ENCODE measurements at places on chromosomes 12 and 14.

- DNase-seq = peak; percentile 82
Observed at GRCh38 chr14:99266181-99267178, 5.5 kb downstream of the BCL11B start.

GRCh38 chr14:81033698-81034240 lies 78.3 kb downstream of the TSHR start:
- no peak for DNase-seq

- DNase-seq = no peak
Observed at GRCh38 chr12:130139567-130140421, 22.5 kb upstream of the FZD10 start.

DNA sequence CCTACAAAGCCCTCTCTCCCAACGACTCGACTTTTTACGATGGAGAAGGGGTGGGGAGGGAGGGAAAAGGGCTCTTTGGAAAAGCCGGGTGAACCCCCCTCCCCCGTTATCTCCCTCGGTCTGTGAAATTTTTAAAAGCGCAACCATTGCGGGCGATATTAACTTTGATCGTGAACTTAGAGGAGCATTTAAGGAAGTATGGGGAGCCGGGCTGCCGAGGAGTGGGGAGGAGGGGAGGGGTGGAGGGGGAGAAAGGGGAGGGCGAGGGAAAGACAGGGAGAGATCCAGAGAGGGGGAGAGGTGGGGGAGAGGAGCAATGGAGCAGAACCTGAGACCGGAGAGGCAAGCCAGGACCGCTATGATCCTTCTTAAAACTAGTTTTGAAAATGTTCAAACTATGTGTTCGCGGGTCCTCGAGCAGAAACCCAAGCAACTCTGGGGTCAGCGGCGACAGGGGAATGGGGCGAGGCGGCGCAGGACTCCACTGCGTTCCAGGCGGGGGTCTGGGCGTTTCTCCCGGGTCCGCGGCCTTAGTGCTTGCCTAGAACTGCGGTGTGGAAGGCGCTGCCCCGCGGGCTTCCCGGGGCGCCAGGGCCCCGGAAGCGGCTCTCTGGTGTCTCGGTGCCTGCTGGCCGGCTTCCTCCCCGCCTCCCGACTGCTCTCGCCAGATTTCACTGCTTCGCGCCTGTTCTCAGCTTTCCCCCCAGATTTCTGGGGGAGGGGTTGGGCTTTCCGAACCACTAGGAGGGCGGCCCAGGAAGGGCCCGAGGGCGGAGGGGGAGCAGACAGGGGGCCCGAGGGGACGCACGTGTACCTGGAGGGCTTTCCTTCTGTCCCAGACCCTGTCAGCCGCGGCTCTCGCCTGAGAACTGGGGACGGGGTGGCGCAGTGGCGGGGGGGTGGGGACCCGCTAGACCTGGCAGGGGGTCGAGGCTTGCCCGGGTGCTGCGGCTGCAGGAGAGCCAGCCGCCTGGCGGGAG lies at the start of gene HOTAIR:
Gene HOTAIR (minus strand): TSS at position 871 of the 980 bp plus-strand sequence.
- no peak for DNase-seq

DNA sequence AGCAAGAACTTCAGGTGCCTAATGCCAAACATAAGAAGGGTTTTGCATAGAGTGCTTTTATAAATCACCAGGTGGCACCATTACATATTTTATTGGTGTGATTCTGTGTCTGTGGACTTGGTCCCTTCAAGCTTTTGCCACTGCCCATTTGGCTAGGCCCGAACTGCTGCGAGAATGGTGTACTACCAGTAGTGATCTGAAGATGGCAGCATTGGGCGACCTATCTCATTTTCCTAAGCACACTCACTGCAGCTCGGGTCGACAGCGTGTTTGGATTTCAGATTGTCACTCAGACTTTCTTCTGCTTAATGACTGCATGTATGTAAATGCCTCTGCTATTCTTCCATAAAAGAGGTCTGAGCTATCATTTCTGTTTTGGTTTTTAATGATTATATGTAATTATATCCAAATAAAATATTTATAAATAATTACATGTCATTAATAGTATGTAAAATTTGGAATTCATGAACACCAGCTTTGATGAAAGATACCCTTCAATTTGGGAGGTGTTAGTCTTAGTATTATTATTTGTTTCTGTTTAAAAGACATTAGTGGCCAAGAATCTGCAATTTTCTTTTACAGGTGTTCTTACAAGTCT lies 78.5 kb downstream of the TPH2 start:
- peak; percentile 19 for DNase-seq

- DNase-seq = no peak
Observed at GRCh38 chr14:93591506-93591905, 160.8 kb downstream of the UNC79 start.

DNA sequence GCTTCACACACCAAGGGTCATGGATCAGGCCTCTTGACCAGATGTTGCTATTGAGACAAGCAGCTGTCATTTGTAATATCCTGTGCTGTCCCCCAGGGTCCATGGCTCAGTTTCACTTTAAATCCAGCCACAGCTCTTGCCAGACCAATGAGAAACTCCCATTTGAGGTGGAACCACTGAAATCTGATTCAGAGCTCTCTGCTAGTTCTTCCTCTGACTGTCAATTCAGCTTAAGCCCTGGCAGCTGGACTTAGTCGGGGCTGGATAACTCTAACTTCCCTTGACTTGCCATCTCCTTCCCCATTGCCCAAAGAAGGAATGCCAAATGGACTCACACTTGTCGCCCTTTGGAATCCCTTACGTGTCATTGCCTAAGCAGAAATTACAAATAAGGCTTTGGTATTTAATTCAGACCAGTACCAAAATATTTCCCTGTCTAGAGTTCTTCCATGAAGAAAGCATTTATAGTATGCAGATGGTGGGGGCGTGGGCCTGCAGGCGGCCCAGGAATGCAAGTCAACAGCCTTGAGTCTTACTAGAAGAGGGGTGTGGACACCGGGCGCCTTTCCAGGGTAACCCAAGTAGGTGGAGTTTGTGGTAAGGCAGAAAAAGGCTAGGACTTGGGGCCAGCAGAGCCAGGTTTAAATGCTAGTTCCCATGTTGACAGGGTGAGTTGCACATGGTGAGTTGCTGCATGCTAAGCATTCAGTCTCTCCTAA lies 96.9 kb upstream of the TMPO start:
- no peak for DNase-seq

- DNase-seq = no peak
Observed at GRCh38 chr12:47095446-47096236, 15.9 kb upstream of the AMIGO2 start.

DNA sequence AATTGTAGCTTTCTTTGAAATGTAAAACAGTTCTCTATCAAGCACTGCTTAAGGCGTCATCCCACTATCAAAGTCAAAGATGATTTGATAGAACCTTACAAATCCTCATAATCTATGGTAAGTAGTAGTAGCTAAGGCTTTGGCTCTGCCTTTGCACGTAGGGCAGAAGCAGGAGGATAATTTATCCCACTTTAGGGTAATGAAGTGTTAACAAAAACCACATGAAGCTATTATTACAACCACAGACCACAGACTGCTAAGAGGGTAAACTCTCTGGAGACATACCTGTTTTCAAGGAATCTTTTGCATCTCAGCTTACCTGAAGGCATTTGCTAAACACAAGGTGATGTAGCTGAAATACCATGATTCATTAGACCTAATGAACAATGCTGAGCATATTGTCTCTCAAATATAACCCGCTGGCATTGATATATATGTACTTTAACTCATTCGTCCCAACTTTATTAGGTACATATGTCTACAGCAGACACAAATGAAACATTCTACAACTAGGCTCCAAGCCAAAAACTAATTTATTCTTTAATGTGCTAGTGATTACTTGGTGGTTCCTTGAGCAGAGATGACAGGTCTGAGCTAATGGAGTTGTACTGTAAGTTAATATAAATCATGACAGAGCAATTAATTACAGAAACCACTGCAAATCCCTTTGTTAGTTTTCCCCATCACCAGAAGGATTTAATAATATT lies 368.8 kb downstream of the ETNK1 start:
- DNase-seq = no peak

- DNase-seq = no peak
Observed at GRCh38 chr12:70962226-70962794, 41.8 kb upstream of the PTPRR start.

GRCh38 chr14:35355981-35356841 lies 48.3 kb downstream of the NFKBIA start:
- DNase-seq = no peak

GRCh38 chr12:46150735-46151134 lies 118.1 kb downstream of the SLC38A1 start:
- no peak for DNase-seq

DNA sequence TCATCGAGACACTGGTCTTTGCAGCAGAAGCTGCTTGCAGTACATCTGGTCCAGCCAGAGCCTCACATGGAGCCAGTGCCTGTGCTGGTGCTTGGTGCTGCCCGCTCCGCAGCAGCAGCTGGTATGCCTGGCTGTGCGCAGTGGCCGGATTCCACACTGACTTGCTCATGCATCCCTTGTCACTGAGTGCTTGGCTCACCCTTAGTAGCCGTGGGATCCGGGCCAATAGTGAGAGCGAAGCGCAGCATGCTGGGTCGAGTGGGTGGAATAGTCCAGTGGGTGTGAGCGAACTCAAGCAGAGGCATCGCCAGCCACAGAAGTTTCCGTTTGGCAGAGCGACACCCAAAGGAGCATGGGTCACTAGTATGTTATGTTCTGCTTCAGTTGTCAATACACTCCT lies 10.1 kb upstream of the FBXO33 start:
- no peak for DNase-seq

GRCh38 chr14:70442750-70443149 lies 9.2 kb upstream of the ADAM21 start:
- no peak for DNase-seq

- no peak for DNase-seq
Observed at GRCh38 chr12:89733579-89734201, 25.1 kb upstream of the ATP2B1 start.

DNA sequence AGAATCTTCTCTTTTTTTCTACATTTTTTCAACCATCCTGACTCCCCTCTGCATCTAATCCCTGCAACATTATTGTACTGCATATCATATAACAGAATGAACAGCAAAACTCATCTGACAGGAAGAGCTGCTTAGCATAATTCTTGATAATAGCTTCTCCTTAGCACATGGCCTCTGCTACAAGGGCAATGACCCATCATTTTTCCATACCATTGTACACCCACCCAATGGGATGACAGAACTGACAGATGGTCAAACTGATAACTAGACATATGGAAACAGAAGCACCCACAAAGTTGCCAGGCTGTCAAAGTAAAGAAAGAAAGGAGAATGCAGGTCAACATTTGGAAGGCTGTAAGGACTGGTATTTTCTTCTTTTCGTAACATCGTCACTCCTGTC lies 390.4 kb upstream of the USP15 start:
- DNase-seq = no peak

DNA sequence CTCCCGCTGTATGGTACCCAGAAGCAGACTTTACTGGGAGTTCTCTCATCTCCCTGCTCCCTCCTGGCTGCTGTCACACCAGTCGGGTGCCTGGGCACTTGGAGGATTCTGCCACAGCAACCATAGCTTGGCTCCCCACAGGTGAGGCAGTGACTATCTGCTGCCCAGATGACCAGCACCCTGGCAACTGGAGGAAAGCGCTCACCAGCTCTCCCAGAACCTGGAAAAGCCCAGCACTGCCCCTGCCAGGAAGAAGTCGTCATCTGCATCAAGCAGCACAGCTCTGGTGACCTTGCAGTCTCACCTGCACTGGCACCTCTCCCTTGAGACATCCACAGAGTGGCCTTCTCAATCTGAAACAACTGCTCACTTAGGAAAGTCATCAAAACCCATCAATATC lies 31.9 kb upstream of the TC2N start:
- DNase-seq = no peak

DNA sequence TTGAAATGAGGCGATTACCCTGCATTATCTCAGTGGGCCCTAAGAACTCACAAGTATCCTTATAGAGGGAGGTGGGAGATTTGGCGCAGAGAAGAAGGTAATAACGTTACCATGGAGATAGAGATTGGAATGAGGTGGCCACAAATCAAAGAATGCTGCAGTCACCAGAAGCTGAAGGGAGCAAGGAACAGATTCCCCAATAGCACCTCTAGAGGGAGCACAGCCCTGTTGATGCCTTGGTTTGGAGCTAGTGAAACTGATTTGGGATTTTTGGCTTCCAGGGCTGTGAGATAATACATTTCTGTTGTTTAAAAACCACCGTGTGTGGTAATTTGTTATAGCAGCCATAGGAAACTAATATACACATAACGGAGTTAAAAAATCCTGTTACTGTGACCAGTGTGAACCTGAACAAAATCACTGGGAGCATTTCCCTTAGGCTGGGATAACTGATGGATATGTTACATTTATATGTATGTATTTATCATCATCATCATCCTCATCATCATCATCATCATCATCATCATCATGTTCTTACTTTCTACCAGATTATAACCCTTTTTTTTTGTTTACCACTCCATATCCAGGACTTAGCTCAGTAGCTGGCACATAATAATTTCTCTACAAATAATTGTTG lies 100.3 kb downstream of the LIN7A start:
- DNase-seq = no peak

DNA sequence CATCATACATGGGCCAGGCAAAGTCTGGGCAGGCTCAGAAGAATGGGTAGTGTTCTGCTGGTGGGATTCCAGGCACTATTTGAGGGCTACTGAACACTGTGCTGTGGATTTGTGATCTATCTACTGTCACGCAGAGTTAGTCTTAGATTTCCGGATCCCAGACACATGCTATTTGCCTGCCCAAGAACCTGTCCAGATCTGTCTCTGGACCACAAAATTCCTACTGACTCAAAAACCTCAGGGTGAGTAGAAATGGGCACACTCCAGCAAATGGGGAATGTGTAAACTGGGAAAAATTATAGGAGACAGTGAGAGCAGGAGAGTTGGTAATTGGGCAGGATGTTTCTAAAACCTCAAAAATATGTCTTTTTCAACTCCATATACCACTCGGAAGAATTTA lies 129.9 kb downstream of the GALC start:
- no peak for DNase-seq

DNA sequence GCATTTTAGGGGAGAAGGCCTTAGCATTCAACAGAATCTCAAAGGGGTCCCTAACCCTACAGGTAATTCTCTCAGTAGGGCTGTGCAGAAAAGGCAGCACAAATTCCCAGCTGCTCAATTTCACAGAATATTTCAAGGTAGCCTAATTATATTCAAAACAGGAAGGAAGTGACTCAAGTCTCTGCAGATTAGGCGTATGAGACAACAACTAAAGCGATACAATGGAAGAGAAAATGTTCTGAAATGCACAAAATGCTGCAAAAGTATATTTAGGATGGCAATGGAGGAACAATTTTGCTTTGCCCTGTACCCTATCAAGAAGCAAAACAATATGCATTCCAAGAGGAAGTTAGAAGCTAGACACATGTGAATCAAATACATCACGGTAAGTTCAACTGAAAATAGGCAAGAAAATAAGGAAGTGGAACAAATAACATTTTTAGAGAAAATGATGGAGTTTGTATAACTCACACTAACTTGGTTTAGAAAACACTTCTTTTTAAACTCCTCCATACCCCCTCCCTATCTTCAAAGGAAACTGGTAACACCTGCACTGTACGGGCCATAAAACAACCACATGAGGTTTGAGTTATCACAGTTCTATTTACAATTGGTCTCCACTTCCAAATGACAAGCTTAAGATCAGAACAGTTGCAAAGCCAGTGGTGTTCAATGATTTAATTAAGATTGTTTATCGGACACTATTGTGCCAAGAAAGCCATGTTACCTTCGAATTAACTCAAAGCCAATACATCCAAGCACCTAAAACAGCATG lies 1.6 kb downstream of the GIT2 start:
- no peak for DNase-seq

GRCh38 chr12:113364698-113365097 lies 6.3 kb downstream of the PLBD2 start:
- DNase-seq = no peak

All from stimulated activated CD8-positive, alpha-beta memory T cell treated with anti-CD3 and anti-CD28 coated beads, Interleukin-2, amount 100 ng/mL, for 1 hour (primary cell).